ENCODE measurements at places on chromosomes 13 and 19. TPM values are rescaled to one million over a fixed set of nuclear protein-coding genes. Genes with fewer than 3 reads are reported as not detected.

DNA sequence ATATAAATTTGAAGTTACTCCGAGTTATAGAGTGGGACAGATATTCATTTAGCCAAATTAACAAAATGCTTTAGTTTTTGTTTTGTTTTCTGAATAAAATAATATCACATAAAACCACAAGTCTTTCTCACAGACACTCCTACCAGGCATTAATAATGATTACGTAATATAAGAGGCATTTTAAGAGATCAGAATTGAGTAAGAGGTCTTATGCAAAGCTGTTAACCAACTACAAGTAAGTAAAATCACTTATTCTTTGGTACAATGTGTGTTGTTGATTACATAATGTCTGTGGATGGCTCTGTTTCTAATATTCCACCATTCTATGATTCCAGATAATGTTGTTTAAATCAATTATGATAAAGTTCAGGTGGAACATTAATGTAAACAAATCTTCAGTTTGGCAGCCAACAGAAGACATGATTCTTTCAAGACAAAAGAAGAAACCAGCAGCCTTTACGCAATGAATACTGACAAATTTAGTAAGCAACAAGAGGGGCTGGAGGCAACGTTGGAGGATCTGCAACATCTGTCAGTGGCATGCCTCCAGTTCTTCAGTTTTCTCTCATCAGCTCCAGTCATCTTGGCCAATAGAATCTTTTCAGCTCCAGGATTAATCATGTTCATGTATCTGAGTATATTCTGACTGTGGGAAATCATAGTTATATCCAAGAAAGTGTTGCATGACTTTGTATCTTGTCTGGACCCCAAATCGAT lies 403.8 kb downstream of the SLITRK5 start:
- DNase-seq = no peak

Gene RYR1
- 0.03 TPM for total RNA-seq

Gene LDLR
- total RNA-seq = 72.5 TPM

Gene IL12RB1
- 3.4 TPM for total RNA-seq

Gene IZUMO1
- total RNA-seq = not detected

Gene DCT
- total RNA-seq = 0.29 TPM

Gene FGF22
- not detected for total RNA-seq
